Substantia nigra (tissue), 51 donors: ENCODE measurements at places on chromosomes 13 and 19.

DNA sequence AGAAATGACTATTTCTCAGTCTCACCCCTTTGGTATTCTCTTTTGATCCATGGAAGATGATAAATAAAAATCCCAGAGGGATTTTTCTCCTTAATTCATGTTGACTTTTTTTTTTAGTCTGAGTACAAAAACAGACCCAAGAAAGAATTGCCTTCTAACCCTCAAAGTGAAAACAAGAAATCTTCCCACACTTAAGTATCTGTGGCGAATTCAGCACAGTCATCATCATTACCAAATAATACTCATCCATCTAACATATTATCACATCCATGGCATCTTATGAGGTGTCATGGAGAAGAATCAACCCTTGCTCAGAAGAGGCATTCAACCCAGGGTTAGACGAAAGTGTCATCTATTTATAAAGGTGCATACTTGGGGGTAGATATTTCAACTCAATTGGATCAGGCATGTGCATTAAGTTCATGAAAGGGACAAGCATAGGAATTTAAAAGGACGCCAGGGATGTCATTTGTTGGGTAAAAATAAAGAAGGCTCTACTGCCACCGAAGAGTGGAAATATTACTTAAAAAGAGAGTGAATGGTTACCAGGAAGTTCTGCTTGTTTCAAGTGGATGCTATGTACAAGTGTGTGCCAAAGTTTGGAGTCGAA, 101.9 kb downstream of the FLT1 start:
- DNase-seq: no peak

DNA sequence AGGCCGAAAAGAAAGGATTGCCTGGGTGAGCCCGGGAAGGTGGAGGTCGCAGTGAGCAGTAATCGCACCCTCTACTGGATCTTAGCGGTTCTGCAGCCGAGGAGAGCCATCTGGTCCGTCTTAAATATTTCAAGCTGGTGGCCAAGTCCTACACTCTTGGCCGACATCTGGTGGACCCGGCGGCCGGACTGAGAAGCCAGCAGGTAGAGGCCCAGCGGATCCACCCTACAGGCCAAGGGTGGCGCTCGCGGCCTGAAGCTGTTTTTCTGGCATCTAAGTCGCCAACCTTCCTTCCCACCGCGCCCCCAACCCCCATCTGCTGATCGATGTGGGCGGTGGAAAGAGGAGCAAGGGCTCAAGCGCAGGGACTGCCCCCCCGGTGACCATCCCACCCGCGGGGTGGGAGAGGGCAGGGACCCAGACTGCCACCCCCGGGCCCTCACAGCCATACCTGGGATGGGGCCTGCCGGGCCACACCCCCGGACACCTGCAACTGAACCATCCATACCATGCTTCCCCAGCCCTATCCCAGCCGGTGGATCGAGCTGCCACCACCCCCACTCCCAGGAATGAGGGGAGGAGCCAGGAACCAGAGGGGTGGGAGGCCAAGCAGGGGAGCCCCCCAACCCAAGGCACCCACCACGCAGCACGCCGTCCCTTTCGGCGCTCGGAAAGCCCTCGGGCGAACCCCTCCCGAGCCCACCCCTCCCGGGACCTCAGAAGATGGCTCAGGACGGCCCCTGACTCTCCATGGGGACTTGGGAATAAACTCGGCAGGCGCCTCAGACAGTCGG, 46.3 kb upstream of the ZNF730 start:
- no peak for DNase-seq

GRCh38 chr19:33274663-33275558, 27.4 kb downstream of the CEBPA start:
- DNase-seq: no peak

GRCh38 chr19:30102666-30103065, 160.6 kb downstream of the URI1 start:
- DNase-seq: no peak

GRCh38 chr13:64925284-64925683, 2304.9 kb downstream of the PCDH9 start:
- no peak for DNase-seq

- no peak for DNase-seq
Measured at GRCh38 chr19:45972081-45972946, 1.4 kb downstream of the NOVA2 start.

GRCh38 chr13:73910733-73911132, 223.5 kb downstream of the KLF12 start:
- DNase-seq: no peak

DNA sequence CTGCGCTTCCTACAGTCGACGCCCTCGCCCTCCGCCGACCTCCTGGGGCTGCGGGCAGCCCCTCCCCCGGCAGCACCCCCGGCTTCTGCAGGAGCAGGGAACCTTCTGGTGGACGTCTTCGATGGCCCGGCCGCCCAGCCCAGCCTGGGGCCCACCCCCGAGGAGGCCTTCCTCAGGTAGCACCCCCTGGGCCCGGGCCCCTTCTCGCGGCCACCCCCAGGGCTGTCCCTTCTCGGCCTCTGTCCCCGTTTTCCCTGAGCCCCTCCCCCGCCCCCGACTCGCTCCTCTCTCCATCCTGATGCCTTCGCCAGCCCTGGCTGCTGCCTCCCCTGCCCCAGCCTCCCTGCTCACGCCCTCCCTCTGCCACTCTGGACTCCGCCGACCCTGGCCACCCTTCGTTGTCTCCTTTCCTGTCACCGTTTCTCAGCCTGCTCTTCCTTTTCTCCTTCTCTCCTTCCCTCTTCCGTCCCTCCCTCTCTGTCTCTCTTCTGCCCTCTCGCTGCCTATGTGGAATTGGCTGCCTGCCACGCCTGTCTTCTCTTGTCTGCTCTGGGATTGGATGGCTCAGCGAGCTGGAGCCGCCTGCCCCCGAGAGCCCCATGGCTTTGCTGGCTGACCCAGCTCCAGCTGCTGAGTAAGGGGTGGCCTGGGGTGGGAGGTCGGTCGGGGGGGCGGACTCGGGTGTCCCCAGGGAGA, 11.0 kb downstream of the FUZ start:
- DNase-seq: peak; percentile 88

DNA sequence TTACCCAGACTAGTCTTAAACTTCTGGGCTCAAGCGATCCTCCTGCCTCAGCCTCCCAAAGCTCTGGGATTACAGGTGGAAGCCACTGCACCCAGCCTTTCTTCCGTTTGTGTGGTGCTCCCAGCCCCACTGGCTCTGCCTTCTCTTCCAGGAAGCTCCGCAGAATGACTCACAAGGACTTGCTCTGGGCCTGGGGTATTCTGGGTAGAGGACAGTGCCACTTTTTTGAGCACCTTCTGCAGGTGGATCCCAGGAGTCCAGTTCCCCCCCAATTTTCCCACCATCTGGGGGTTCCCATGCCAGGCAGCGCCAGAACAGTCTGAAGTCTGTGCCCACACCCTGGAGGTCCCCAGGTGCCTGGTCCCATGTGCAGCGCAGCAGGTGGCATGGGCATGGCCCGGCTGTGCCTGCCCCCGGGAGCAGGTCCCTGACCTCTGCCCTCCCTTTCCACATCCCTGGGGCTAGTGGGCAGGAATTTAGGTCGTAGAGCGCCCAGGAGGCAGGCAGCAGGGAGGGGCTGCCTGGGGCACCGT, 1.6 kb downstream of the REEP6 start:
- no peak for DNase-seq

DNA sequence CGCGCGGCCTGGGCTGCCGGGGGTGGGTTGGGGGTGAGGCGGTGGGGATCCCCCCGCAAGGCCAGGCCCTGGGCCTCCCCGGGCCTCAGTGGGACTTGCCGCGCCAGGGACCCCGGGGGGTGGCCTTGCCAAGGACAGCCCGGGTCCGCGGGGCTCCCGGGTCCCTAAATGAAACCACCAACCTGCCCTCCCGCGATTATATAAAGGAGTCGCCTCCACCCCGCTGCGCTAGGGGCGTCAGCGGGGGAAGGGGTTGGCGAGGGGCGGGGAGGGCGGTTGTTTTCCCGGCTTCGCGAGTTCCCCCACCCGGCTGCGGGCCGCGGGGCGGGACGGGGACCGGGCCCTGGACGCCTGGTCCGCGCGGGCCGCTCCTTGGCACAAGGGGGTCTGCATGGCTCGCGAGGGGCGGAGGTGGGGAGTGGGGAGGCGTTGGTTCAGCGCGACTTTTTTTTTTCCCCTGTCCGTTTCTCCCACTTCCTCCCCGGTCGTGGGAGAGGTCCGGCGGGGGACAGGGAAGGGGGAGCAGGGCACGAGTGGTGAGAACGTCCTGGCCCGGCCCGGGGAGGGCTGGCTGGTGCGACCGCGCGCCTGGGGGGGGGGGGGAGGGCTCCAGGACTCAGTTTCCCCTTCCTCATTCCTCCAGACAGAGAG, 822 bp upstream of the ZBTB7A start:
- DNase-seq: no peak

DNA sequence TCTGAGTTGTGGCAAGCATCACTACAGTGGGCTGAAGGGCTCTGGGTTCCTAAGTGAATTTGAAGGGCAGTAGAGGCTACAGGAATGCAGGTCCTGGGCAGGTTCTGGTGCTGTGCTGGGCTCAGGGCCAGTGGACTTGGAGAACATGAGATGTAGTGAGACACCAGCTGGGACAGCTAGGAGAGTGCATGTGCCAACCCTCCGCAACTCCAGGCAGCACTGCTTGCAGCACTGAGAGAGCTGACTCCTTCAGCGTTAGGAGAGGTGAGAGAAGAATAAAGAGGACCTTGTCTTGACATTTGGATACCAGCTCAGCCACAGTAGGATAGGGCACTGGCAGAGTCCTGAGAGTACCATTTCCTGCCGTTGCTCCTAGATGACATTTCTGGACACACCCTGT, 739.9 kb upstream of the PRR20A start:
- no peak for DNase-seq

- DNase-seq: no peak
Measured at GRCh38 chr13:79075703-79076102, 330.4 kb downstream of the RBM26 start.

- DNase-seq: no peak
Measured at GRCh38 chr19:40144947-40145748, 46.1 kb upstream of the MAP3K10 start.

DNA sequence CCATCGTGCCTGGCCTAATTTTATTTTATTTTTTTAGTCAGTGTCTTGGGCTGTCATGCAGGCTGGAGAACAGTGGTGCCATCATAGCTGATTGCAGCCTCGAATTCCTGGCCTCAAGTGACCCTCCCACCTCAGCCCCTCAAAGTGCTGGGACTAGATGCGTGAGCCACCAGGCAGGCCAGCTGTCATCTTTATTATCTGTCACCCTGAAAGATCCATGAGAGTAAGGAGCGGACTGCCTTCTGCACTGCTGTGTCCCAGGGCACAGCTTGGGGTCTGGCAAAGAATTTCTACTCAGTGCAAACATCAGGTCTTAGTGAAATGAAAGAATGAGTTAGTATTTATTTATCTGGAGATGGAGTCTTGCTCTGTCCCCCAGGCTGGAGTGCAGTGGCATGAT, 9.5 kb upstream of the TLE5 start:
- no peak for DNase-seq

- no peak for DNase-seq
Measured at GRCh38 chr13:43573802-43574514, 212.8 kb downstream of the ENOX1 start.

DNA sequence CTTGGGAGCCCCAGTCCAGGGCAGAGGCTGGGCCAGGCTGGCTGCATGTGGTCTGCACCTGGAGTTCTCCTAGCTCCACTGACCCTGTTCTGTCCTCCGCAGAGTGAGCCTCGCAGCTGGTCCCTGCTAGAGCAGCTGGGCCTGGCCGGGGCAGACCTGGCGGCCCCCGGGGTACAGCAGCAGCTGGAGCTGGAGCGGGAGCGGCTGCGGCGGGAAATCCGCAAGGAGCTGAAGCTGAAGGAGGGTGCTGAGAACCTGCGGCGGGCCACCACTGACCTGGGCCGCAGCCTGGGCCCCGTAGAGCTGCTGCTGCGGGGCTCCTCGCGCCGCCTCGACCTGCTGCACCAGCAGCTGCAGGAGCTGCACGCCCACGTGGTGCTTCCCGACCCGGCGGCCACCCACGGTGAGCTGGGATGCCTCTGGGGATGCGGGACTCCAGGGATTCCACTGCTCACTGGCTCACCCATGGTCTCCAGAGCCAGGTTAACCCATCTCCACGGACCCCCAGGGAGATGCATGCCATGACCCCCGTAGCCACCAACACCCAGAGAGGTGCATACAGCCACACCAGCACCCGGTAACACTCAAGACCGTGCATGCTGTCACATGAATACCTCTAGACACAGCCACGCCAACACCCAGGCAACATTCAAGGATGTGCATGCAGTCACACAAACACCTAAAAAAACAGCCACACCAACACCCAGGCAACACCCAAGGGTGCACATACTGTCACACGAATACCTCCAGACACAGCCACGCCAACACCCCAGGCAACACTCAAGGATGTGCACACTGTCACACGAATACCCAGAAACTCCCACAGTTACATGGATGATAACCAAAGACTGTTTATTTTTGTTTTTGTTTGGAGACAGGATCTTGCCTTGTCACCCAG, 8.2 kb downstream of the PKN1 start:
- DNase-seq: no peak

GRCh38 chr13:63948045-63948444, 2532.4 kb upstream of the PCDH20 start:
- DNase-seq: no peak

GRCh38 chr13:30071969-30072817, 221.8 kb upstream of the UBL3 start:
- DNase-seq: no peak

- DNase-seq: no peak
Measured at GRCh38 chr13:67145950-67146349, 84.2 kb downstream of the PCDH9 start.

GRCh38 chr19:1252221-1252820, 3.9 kb downstream of the MIDN start:
- peak; percentile 82 for DNase-seq

DNA sequence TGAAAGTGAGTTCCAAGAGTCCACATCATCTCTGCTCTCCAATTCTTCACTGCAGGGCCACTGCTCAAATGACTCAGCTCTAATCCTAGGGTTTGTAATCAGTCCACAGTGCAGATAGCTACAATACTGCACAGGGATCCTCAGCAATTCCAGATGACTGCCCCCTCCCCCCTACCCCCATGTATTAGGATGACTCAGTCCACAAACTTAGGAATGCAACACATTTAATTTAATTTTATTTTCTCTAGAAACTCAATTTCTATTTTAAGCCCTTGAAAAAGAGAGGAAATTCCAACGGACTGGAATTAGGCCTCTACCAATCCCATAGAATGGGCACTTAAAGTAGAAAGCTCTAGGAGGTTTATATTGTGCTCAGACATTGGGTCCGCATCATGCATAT, 173.8 kb upstream of the SOX21 start:
- DNase-seq: no peak
